ENCODE measurements at places on chromosomes 6 and 20. TPM values are rescaled to one million over a fixed set of nuclear protein-coding genes. Genes with fewer than 3 reads are reported as not detected.

DNA sequence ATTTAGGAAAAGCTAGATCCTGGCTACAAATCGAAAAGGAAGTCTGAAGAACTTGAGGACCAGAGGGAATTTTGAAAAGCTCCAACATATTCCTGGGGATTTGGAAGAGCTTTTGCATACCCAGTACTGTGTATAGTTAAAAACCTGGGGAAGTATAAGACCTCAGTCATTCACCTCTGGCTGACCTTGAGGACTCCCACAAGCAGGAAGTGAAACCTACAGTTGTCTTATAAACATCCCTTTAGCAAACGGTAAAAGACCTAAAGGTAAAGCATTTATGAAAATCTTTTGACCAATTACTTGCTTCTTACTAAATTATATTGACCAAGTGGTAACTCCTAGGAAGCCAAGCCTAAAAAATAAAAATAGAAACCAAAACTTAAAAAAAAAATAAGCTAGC is 175.0 kb downstream of the HAO1 start:
- DNase-seq: no peak

The CD2AP gene
- total RNA-seq: 34.9 TPM

DNA sequence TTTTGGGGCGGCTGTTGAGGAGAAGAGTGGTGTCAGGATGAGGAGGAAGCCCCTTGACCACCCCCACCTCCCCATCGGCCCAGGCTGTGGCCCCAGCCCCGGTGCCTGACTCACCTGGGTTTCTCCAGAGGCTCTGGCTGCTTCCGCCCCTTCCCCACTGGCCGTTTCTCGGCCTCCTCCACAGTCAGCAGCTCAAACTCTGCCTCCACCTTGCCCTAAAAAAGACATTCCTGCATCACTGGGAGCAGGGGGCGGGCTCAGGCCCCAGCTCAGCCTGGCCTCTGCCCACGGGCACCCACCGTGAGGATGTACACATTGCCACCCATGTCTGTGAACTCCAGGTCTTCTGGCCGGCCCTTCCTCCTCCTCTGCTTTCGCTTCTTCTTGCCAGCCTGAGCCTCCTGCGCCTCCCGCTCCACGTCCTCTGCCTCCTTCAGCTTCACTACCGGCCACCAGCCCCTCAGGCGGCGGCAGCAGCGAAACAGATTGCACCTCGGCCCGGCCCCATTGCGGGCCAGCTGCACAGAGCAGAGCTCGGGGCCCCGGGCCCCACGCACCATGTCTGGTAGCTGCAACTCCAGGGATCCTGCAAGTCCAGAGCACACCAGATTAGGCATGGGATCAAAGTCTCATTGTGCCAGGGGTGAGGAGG is 17.3 kb downstream of the ERGIC3 start:
- DNase-seq: no peak

The LY6G6F gene
- total RNA-seq: 0.82 TPM

- DNase-seq: peak; percentile 36
These were observed 1.9 kb downstream of the KCNQ5 start for GRCh38 chr6:72623808-72624207.
